ENCODE measurements at places on chromosomes 1 and 21.

GRCh38 chr1:22089134-22089571 is 36.6 kb downstream of the CDC42 start:
- no peak for DNase-seq

GRCh38 chr1:50343323-50343722 is 79.9 kb downstream of the DMRTA2 start:
- DNase-seq: no peak

DNA sequence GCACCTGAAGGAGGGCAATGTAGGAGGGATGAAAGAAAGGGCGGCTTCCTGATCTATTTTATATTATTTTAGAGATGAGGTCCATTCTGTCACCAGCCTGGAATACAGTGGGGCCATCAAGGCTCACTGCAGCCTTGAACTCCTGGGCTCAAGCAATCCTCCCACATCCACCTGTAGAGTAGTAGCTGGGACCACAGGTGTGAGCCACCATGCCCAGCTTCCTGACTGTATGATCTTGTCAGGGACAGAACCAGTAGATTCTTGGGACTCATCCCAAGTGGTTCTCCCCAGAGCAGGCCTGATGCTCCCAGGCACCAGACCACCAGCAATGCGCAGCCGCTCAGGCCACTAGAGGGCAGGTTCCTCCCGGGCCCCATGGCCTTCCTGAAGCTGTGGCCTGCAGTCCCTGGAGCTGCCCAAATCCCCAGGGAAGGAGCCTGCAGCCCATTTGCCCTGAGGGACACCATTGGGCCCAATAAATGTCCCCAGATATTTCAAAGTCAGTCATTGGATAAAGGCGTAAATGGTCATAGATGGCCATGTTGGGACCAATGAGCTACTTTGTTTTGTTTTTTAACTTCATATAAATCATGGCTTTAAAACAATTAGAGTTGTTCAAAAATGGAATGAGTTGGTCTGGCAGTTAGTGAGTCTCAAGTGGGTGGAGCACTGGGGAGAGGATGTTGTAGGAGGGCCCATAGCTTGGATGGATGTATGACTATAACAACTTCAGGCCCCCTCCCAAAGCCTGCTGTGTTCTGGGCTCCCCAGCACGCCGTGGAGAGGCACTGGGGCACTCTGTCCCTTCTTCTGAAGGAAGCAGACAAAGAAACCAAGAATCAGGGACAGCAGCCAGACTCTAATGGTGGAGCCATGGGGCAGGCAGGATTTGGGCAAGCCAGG is 44.7 kb upstream of the GOLT1A start:
- DNase-seq: peak; percentile 14

DNA sequence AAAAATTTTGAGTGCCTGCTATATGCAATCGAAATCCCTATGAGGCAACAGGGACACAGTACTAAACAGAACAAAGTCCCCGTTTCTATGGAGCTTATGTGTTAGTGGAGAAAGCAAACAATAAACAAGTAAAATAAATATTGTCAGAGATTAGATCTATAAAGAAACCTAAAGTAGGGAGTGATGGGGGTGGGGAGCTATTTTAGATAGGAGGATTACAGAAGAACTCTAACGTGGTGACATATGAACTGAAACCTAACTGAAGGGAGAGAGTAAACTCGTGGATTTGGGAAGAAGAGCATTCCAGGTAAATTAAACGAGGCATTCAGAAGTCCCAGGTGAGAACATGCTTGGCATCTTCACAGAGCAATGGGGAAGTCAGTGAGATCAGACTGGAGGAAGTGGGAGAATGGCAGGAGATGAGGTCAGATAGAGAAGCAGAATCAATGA is 154.5 kb downstream of the DENND1B start:
- DNase-seq: no peak

- no peak for DNase-seq
Measured at GRCh38 chr1:67626861-67627235, 58.2 kb upstream of the GADD45A start.

DNA sequence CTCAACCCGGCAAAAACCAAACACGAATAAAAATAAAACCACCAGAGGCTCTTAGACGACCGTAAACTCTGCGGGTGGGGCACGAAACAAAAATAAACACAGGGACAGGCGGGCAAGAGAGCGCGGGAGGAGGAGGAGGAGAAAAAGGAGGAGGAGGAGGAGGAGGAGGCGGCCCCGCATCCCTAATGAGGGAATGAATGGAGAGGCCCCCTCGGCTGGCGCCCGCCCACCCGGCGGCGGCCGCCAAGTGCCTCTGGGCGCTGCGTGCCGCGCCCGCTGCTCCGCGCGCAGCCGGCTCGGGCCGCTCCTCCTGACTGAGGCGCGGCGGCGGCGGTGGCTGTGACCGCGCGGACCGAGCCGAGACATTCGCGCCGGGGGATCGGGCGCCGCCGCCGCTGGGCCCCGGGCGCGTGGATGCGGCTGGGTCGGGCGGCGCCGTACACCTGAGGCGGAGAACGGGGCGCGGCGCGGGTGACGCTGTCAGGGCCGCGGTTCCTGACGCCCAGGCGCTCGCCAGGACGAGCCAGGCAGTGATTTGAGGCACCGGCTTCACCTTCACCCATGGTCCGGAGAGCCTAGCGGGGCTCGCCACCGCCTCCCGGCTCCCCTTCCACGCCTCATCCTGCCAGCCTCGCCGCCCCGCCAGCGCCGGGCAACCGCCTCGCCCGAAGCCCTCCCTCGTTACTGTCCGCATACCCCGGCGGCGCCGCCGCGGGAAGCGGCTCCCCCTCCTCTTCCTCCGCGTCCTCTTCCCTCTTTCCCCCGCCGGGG is at the start of gene MARK1:
Gene MARK1 (plus strand): TSS at position 229 of the 771 bp plus-strand sequence. CDS start 687 bp downstream, outside the sequence.
- DNase-seq: no peak

- no peak for DNase-seq
Measured at GRCh38 chr1:217983051-217983375, 302.1 kb upstream of the RRP15 start.

DNA sequence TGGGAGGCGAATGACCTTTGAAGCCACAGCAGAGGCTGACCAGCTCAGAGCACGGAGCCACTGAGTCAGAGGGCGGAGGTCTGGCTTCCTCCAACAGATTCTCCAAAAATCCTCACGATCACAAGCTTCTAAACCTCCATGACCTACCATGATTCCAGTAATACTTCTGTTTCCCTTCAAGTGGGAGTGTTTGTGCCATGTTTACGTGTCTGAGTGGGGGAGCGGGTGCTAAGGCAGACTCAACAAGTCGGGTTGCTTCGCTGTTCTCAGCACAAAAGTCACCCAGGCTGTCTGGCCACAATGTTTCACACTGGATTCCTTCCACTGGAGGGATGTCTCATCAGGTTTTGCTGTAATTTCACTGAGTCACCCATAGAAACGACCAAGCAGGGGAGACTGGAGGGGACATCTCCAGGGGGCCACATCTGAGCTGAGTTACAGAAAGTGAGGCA is 86.2 kb downstream of the SLC66A1 start:
- no peak for DNase-seq

DNA sequence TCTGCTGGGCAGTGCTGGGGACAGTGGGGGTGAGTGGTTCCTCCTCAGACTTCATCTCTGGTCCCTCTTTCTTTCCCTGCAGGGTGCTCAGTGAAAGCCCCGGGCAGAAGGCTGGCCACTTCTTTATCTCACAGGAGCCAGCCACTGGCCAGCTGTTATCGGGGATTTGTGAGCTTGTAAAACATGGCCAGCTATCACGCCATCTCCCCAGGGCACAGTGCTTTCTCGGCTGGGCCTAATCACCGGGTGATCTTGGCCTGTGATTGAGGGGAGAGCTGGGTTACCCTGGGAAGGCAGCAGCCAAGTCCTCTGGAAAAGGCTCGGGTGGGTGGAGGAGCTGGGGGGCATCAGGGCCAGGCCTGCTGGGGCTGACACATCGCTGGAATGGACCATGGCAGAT is 83.0 kb downstream of the IGSF21 start:
- no peak for DNase-seq

GRCh38 chr1:32881871-32882850 is 4.1 kb upstream of the HPCA start:
- DNase-seq: no peak

GRCh38 chr1:165844114-165844798 is 16.8 kb downstream of the UCK2 start:
- no peak for DNase-seq

DNA sequence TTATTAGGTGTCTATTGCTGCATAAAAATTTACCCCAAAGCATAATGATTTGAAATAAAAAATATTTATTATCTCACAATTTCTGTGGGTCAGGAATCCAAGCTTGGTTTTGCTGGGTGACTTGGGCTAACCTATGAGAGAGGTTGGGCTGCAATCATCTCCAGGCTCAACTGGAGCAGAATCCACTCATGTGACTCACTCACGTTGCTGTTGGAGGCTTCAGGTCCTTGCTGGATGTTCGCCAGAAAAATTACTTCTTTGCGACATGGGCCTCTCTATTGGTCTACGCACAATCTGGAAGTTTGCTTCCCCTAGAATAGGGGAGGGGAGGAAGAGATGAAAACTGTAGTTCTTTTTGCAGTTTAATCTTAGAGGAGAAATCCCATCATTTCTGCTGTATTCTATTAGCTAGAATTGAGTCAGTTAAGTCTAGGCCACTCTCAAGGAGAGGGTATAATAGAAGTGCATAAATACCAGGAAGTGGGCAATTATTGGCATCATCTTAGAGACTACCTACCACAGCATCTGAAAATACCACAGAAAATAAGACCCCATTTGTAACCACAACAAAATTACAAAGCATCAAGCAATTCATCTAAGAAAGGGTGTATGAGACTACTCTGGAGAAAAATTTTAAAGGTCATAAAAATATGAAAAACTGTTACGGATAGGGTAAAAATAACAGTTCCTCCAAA is 5.7 kb upstream of the FASLG start:
- no peak for DNase-seq

GRCh38 chr1:224873434-224874369 is 55.8 kb upstream of the DNAH14 start:
- no peak for DNase-seq

GRCh38 chr1:6824665-6825368 is 39.6 kb downstream of the CAMTA1 start:
- no peak for DNase-seq

DNA sequence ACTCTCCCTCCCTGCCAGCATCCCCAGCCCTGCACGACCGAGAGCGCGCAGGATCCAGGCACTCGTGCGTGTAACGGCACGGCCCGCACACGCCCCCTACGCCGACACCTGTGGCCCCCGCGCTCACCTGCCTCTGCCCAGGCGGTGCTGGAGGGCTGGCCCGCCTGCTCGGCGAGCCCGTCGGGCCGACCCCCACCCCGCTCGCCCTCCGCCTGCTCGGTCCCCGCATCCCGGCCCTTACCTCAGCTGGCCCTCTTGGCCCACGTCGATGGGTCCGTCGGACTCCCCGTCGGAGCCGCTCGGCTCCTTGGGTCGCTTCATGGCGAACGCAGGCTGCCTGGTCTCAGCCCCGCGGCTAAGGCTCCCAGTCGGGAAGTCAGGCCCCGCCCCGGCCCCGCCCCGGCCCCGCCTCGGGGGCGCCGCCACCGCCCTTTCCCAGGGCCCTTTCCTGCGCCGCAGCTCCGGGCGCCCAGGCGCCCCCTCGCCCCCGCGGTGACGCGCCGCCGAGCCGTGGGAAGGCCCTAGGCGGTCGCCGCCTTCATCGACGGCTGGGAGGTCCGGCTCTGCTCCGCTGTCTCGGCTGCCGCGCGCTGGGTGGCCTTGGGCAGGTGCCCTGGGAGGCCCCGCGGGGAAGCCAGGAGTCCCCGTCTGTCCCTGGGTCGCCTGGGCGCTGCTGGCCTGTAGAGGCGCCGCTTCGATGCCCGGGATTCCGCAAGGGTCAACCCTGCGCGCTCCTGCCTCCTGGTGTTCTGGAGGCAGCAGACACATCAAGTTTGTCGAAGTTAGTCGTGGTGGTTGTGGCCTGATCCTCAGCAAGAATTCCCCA is at the start of gene HEYL:
Gene HEYL (minus strand): TSS at position 339 of the 826 bp plus-strand sequence. CDS start 18 bp downstream, at position 321.
- peak; percentile 59 for DNase-seq

- no peak for DNase-seq
Measured at GRCh38 chr1:206430031-206430983, 40.0 kb upstream of the IKBKE start.

DNA sequence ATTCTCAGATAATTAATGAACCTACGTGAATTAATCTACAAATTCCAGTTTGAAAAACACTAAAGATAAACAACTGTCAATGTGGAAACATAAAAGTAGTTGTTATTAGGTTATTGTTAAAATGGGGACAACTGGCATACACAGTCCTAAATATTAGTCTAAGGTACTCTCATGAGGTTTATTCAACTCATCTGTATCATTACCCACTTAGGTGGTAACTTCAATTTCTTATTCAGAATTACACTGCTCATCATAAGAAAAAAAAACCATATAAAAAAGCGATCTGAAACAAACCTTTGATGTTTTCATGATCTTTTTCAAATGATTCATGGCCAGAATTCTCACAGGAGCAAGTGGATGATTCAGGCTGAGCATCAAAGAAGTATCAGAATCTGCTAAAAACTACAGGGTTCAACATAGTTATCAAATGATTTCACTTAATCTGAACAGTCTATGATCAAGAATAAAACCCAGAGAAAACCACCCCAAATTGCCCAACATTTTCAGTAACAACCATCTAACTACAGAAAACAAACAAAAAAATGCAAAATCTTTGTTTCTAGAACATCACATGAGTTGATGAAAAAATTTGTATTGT is 13.7 kb downstream of the HEATR1 start:
- no peak for DNase-seq

GRCh38 chr1:87084244-87084836 is 169.9 kb downstream of the HS2ST1 start:
- DNase-seq: peak; percentile 59

DNA sequence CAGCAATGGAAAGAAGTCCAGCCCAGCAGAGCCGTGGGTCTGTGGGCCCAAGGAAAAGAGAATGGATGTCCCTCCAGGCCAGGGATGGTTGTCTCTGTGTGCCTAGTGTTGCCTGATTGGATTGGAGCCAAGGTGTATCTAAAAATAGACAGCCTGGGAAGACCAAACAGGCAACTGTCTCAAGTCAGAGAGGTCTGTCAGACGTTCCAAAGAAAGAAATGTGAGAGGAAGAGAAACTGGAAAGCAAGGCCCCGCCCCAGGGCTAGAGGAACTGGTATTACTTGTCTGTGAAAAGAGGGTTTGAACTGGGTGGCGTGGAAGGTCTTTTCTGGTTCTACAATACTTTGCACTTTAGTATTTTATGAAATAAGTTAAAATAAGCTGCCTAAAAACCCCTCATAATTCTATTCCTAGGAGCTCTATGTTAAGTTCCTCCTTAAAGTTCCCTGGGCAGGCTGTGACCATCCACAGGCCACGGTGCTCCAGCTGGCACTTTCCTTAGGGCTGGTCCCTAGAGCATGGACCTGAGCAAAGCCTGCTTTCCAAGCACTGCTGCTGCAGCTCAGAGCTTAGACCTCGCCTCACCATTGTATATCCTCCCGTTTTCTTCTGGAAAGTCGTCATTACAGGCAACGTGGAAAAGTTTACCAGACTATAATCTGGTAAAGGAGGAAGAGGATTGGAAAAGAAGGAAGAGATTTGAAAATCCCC is 151.6 kb downstream of the DISC1 start:
- no peak for DNase-seq

- no peak for DNase-seq
Measured at GRCh38 chr1:8384577-8384976, 66.7 kb downstream of the SLC45A1 start.

GRCh38 chr1:54804471-54805132 is 3.5 kb upstream of the TTC22 start:
- DNase-seq: no peak

GRCh38 chr1:70899735-70900134 is 147.9 kb downstream of the PTGER3 start:
- DNase-seq: no peak

GRCh38 chr1:203839081-203839480 is 22.3 kb upstream of the SNRPE start:
- DNase-seq: no peak

GRCh38 chr1:203649551-203649998 is 22.9 kb downstream of the ATP2B4 start:
- peak; percentile 55 for DNase-seq

- DNase-seq: no peak
Measured at GRCh38 chr21:44477131-44477530, 21.8 kb downstream of the LRRC3 start.

- no peak for DNase-seq
Measured at GRCh38 chr1:67371681-67372080, 58.5 kb downstream of the SERBP1 start.

All from CD4-positive, alpha-beta T cell treated with Interleukin-4 for 1 hour (primary cell).